ENCODE measurements at places on chromosomes 3 and 15.

- no peak for DNase-seq
These were observed 20.4 kb downstream of the SPTSSB start for GRCh38 chr3:161350916-161351315.

- DNase-seq: no peak
These were observed 10.4 kb upstream of the NMB start for GRCh38 chr15:84668221-84668982.

GRCh38 chr3:72659188-72659587, 189.1 kb downstream of the SHQ1 start:
- no peak for DNase-seq

DNA sequence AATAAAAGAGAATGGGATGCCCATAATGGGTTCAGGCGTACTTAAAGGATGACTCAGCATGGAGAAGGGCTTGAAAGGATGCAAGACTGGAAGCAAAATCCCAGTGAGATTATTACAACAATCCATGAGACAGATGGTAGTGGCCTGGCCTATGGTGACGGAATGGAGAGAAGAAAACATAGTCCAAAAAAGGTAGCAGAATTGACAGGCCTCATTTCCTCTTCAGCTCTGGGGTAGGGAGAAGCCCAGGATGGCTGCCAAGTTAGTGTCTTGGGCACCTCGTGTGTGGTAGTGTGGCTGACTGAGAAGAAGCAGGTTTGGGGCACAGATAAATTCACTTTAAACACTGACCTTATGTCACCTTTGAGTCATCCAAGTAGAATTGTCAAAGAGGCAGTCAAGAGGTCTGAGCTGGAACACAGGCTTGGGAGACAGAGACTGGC, 18.1 kb downstream of the MB21D2 start:
- DNase-seq: no peak

GRCh38 chr3:127908202-127908601, 6.8 kb upstream of the KBTBD12 start:
- no peak for DNase-seq

DNA sequence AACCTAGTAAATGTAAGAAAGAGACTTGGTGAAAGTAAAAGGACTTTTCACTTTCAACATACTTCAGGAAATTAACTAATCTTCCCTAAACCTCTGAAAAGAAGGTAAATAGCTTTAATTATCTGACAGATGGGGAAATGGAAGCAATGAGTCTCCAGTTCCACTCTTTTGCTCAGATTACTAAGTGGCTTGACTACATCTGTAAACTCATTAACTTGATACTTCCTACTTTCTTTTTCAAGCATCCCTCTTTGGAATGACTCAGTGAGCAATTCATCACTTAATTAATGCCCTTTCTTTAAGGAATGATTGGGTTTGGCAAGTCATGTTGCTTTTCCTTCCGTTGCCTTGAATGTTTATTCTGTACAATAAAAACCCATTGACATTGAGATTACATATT, 234.2 kb downstream of the GRM7 start:
- no peak for DNase-seq
